ENCODE measurements at places on chromosomes 13 and 19.

GRCh38 chr19:17855280-17856152 lies 4.2 kb upstream of the RPL18A start:
- DNase-seq, result peak; percentile 96

DNA sequence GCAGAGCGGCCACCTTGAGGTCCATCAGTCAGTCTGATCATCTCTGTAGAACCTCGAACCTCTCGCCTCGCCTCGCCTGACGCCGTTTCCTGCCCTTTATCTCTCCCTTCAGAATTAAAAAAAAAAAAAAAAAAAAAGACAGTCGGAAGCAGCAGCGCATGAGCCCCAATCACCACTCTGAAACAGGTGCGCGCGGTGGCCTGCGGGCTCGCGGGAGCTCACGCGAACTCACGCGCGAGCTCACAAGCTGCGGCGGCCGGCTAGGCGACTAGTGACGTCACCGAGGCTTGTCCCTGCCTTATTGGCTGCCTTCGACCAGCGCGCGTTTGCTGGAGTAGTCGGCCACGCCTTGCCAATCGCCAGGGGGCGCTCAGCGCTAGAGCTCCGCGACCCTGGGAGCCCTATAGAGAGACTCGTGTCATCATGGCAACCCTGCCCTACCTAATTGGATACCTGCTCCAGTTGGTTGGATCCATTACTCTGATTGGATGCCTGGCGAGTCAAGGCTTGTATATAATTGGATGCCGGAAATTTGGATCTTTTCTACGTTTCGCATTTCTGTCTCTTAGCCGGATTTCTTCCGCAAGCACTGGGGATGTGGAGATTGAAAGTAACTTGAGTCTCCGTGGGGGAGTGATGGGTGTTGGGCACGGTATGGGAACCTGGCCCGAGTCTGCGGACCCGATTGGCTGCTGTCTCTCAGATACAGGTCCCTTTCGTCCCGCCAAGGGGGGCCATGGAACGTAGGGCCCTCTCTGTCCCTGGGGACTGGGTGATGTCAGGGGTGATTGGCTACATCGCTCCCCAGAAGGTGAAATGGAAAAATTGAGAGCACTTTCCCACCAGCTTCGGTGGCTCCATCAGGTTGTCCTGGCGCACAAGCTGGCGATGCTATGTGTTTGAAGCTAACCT lies 31.6 kb downstream of the SYT3 start:
- no peak for DNase-seq

- no peak for DNase-seq
Measured at GRCh38 chr13:24893863-24894262, 129.9 kb downstream of the RNF17 start.

DNA sequence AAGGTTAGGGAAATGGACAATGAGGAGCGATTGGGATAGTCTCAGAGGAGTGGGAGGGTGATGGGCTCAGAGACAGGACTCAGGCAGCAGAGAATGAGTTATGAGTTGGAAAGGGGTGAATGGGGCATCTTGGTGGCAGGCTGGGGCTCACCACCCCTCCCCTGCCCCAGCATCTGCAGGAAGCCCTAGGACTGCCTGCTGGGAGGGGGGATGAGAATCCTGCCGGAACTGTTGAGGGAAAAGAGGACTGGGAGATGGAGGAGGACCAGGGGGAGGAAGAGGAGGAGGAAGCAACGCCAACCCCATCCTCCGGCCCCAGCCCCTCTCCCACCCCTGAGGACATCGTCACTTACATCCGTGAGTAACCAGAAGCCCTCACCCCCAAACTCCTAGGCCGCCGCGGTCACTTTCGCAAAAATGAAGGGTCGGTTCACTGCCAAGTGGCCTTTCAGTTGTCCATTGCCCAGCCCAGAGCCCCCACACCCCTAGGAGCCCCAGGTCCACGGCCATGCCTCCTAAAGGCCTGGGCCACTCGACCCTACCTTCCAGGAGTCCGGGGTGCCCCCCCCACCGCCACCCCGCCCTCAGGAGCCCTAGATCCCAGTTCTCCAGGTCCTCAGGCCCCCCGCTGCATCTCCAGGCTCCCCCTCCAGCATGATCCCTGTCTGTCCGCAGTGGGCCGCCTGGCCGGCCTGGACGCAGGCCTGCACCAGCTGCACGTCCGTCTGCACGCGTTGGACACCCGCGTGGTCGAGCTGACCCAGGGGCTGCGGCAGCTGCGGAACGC lies 764 bp downstream of the CLEC11A start:
- no peak for DNase-seq

DNA sequence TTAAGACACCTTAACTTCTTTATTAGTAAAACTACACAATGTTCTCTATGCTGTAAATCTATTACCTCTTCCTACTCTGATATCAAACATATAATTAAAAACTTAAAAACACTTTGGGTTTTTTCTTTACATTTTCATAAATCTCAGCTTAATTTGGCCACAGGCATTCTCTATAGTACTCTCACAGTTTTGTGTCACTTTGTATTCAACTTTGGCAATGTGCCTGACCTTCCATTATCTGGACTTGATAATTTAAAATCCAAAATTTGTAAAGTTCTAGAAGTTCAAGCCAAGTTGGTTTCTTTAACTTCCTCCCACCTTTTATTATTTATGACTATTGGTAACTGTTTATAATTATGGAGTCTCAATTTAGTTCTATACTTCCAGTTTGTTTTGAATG lies 46.4 kb downstream of the VWA8 start:
- DNase-seq, result no peak

GRCh38 chr19:29644210-29644609 lies 21.1 kb upstream of the PLEKHF1 start:
- no peak for DNase-seq

DNA sequence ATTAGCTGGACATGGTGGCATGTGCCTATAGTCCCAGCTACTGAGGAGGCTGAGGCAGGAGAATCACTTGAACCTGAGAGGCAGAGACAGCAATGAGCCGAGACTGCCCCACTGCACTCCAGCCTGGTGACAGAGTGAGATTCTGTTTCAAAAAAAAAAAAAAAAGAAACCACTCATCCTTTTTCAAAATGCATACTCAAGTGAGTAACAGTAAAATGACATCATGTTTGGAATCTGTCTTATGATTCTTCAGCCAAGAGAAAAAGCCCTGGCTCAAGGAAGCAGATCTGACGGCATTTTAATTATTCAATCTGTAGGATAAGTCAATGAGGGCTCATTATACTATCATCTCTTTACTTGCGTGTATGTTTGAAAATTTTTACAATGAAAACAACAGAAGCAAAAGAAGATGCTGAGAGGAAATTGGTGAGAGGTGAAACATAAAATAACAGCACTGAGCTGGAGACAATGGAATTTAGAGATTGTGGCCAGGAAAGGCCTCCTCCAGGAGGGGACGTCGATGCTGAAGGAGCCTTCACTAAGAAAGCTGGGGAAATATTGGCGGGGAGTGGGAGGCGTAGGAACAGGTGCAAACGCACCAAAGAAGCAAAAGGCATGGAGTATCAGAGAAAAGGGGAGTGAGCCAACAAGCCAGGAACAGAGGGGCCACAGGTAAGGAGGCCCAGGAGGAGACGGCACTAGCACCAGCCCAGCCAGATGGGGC lies 12.9 kb upstream of the CCNE1 start:
- DNase-seq, result no peak

DNA sequence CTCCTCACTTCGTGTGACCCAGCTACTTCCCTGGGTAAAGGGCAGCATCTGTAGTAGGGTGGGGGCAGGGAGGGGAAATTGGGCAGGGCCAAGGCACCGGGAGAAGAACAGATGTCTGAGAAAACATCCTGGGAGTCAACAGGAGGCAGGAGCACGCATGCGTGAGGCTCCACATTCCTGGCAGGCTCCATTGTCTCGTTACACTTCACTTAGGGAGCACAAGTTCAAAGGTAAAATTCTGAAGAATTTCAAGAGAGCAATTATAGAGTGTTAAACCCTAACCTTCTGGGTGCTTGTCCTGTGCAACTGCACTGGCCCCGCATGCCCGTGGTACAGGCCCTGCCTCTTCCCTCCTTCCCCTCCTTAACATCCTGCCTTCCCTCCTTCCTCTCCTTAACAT lies 79.6 kb upstream of the POMP start:
- no peak for DNase-seq

- DNase-seq, result no peak
Measured at GRCh38 chr13:90246687-90247345, 1100.7 kb upstream of the MIR17HG start.

DNA sequence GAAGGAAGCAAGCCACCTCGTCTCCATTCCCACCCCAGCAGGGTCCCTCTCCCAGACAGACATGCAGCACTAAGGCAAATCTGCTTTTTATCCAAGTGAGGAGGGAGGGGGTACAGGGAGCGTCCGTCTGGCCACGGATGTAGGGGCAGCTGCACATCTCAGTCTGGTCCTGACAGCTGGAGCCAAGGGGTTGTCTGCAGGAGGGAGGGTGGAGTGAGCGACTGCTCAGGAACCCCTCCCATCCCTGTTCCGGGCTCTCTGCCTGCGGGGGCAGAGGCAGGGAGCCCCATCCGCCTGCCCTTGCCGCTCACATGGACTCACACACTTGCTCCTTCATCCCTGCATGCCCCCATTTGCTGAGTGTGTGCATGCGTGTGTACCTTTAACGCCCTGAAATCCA lies 2.5 kb downstream of the TMEM190 start:
- no peak for DNase-seq

GRCh38 chr13:46860722-46861121 lies 36.1 kb downstream of the HTR2A start:
- DNase-seq, result no peak

DNA sequence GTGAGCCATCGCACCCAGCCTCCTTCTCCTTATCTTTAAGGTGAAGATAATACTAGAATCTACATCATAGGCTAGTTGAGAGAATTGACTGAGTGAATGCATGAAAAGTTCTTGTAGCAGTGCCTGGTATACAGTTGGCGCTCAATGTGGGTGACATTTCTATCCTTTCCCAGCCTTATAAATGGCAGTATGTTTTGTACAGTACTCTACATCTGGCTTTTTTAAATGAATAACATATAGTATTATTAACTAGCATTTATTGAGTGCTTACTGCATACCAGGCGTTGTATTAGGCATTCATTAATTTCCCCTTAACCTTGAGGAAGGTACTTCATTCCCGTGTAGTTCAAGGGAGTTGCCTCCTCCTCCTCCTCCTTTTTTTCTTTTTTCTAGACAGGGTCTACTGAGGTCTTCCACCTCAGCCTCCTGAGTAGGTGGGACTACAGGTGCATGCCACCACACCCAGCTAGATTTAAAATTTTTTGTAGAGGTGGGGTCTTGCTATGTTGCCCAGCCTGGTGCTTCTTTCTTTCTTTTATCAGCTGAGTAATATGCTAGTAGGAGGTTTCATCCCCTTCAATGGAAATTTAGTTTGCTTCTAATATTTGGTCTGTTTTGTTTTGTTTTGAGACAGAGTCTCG lies 2.8 kb downstream of the C5AR1 start:
- no peak for DNase-seq

DNA sequence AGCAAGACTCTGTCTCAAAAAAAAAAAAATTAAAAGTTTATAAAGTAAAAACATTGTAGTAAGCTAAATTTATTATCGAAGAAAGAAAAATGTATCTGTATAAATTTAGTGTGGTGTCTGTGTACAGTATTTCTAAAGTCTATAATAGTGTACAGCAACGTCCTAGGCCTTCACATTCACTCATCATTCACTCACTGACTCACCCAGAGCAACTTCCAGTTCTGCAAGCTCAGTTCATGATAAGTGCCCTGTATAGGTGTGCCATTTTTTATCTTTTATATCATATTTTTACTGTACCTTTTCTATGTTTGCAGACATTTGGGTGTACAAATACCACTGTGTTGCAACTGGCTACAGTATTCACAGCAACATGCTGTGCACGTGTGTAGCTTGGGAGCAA lies 118.1 kb downstream of the TNFRSF19 start:
- DNase-seq, result no peak

DNA sequence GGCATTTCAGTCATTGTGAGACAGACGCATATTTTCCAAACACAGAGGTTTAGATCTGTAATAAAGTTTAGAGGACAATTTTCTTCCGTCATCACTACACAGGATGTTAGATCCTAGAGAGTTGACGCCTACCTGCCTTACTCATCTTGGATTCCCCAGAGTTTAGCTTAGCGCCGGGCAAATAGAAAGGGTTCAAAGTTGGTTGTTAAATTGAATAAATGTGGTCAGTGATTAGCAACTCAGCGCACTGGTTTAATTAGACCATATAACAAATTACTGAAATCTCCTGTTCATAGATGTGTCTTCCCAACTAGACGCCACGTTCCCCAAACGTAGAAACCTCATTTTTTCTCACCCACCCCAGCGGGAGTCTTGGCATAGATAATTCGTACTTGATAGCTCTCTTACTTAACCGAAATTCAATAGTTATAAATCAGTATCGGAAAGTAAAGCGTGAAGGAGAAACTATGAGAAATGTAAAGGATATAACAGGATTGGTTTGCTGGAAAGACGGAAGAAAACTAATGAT lies 726 bp upstream of the UFM1 start:
- DNase-seq, result peak; percentile 1

GRCh38 chr13:75478659-75479058 lies 3.3 kb downstream of the TBC1D4 start:
- no peak for DNase-seq

DNA sequence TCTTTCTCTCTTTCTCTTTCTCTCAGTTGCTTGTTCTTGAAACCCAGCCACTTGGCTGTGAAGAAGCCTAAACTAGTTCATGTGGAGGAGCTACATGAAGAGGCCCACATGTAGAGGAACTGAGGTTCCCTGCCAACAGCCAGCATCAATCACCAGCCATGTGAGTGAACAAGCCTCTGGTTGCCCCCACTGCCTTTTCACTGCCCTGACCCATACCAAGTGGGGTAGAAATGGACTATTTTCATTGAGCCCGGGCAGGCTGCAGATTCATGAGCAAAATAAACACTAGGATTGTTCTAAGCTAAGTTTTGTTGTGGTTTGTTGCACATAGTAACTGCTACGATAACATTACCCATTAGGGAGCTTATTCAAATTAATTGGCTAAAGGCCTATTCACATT lies 78.7 kb upstream of the FAM216B start:
- DNase-seq, result no peak

DNA sequence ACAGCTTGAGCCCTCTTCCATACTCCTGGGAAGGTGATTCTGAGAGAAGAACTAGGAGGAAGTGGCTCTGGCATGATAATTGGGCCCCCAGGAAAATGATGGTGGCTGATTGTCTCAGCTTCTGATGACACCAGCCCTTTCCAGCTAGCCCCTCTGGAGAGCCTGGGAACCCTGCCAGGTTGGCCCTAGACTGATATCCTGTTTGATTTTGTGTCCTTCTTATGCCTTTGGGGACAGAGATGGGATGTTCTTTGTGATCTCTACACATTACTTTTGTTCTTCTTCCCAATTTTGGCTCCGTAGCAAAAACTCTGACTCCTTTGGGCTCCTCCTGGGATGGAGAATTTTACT lies 39.7 kb downstream of the ERICH6B start:
- no peak for DNase-seq

GRCh38 chr19:17931532-17932191 lies 1.2 kb upstream of the CCDC124 start:
- DNase-seq, result no peak

DNA sequence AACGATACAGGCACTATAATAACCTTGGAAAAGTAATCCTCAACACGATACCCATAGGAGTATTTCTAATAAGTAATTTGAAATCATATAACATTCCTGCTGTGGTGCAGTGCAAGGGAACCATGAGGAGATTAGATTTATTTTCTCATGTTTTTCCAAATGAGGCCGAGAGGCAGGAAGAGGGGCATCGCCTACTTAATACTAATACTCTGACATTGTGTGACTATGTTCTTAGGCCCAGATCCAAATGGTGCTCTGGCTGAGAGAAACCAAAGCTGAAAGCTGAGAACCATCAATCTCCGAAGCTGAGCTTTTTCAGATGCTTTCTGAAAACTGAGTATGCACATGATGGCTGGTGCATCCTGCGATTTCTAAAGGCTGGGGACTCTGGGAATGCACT lies 248.0 kb upstream of the MAB21L1 start:
- DNase-seq, result no peak

All from activated T-helper 1 cell treated with anti-CD3 and anti-CD28 coated beads, Interleukin-2, amount 50 U/mL, for 16 hours (primary cell).